ENCODE measurements at places on chromosomes 1 and 21.

GRCh38 chr1:83637009-83637408 is 361.9 kb downstream of the TTLL7 start:
- no peak for DNase-seq

- peak; percentile 75 for DNase-seq
Measured at GRCh38 chr1:203327684-203328457, 22.6 kb downstream of the BTG2 start.

DNA sequence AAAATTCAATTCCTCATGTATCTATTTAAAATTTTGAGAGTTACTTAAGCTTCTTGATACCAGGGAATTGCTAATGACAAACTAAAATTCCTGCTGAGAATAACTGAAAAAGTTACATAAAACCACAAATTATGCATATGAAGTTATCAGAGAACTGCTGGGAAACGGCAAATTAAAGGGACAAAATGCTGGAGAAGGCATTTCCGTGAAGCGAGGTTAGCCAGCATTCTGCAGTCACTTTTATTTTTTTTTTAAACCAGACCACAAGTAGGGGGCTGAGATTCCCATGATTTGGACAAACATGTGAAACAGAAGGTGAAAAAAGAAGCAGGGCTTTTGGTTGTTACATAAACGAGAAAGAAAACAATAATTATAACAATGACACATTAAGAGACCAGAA is 737.6 kb upstream of the CHRM3 start:
- DNase-seq: no peak

DNA sequence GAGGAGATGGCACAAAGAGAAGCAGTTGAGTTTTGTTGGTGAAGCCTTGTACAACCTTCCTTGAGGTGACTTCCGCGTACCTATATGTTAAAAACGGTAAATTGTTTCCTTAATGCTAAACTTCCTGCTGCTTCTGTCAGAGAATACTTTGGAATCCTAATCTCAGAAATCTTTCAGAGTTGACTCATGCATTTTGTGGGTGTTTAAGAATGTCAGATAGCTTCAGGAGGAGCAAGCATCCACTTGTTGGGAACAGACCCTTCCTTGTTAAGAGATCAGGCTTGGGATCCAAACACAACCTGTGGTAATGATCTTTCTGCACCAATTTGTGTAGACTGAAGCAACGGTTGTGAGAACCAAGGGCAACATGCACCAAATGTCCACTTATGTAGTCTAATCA is 29.5 kb downstream of the AK4 start:
- no peak for DNase-seq

DNA sequence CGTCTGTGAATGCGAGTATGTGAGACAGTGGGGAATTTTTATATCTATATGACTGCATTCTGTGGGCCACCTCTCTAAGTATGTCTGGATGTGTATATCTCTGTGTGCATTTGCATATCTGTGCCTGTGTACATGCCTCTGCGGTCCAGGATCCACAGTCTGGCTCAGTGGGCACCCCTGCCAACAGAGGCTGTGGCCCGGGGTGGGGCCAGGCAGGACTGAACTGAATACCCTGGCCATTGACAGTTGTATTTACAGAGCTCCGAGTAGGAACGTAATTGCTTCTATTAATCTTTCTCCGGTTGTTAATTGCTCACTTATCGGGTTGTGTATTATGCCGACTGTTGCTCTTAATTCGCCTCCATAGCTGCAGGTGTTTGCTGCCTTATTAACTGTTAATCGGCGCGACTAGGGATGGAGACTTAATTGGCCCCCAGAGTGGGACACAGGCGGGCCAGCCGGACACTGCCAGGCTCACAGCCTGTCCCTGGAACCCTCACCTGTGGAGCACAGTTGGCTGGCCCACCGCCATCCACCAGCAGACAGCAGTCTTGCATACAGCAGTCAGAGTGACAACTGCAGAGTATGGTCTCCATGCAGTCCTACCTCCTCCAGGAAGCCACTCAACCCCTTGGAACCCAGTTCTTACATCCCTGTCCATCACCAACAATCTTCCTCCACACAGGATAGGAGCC is 22.4 kb upstream of the ADGRB2 start:
- no peak for DNase-seq

GRCh38 chr21:45774291-45774690 is 130.8 kb downstream of the PCBP3 start:
- DNase-seq: no peak

- no peak for DNase-seq
Measured at GRCh38 chr1:12773438-12773837, at the start of gene PRAMEF12. PRAMEF12 (plus strand) TSS chr1:12773738; CDS start chr1:12774868, 1,130 bp downstream.

DNA sequence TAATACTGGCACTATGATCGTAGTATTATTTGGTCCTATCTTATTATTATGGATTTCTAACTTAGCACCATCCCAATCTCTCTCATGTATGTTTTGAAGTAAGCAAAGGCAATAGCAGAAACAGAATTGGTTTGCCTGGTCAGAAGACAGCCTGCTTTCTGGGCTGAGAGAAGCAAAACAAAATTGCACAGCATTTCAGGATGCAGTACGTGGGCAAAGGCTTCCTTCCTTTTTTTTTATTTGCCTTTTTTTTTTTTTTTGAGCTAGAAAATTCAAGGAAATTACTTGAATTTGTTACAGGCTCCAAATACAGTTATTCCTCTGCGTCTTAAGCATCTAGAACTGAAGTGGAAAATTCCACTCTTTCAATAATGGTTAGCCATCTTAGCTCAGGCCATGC is 8.8 kb downstream of the CDA start:
- DNase-seq: no peak
